ENCODE measurements at places on chromosomes 6 and 20.

- DNase-seq, result peak; percentile 88
Measured at GRCh38 chr20:8545212-8545611, 413.1 kb downstream of the PLCB1 start.

DNA sequence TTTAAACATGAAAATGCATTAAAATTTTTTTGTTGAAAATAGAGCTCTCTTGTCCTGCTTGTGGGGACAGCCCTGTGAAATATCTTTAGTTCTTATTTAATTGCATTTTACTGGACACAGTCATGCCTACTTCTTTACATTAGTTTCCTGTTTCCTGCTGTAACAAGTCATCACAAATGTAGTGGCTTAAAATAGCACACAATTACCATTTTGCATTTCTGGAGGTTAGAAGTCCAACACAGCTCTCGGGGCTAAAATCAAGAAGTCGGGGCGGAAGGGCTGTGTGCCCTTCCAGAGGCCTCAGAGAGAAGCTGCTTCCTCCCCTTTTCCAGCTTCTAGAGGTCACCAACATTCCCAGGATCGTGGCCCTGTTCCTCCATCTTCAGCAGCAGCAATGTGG is 29.4 kb downstream of the PNLDC1 start:
- DNase-seq, result no peak

GRCh38 chr20:34131491-34131890 is 19.4 kb upstream of the EIF2S2 start:
- DNase-seq, result no peak

DNA sequence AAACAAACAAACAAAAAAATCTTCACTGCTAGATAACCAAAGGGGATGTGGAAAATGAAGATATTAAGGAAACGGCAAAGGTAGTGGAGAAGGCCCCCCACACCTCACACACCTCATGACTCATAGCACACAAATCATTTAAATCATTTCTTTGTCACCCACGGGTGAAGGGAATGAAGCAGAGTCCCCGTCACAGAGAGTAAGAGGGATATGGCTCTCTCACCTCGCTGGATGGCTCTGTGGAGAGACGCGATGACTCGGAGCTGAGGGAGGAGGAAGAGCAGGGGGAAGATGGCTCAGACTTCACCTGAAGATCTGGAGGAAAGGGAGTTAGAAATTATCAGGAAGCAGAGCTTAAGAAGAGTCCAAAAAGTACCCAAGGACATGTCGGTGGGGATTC is 1.2 kb downstream of the ATF6B start:
- no peak for DNase-seq

DNA sequence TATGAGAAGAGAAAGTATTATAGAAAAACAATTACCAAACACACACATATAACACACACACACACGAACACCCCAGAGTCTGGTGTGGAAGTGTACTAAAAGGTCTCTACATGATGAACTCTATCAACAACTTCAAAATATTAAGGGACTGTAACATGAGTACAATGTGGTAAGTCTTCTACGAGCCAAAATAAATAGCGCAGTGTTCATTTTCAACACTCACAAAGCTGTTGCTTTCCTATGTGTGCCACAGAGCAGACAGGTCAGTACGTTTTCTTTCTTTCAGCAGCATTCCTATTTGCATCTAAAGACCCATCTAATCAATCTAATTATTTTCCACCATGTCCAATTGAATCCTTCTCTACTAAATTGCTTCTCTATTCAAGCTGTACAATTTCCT is 12.1 kb upstream of the CNKSR3 start:
- DNase-seq, result no peak

GRCh38 chr6:82131441-82131840 is 116.1 kb downstream of the IBTK start:
- no peak for DNase-seq

GRCh38 chr6:111871725-111872400 is 1.4 kb downstream of the FYN start:
- peak; percentile 31 for DNase-seq

GRCh38 chr6:24831771-24832716 is 33.3 kb upstream of the ARMH2 start:
- DNase-seq, result peak; percentile 74

DNA sequence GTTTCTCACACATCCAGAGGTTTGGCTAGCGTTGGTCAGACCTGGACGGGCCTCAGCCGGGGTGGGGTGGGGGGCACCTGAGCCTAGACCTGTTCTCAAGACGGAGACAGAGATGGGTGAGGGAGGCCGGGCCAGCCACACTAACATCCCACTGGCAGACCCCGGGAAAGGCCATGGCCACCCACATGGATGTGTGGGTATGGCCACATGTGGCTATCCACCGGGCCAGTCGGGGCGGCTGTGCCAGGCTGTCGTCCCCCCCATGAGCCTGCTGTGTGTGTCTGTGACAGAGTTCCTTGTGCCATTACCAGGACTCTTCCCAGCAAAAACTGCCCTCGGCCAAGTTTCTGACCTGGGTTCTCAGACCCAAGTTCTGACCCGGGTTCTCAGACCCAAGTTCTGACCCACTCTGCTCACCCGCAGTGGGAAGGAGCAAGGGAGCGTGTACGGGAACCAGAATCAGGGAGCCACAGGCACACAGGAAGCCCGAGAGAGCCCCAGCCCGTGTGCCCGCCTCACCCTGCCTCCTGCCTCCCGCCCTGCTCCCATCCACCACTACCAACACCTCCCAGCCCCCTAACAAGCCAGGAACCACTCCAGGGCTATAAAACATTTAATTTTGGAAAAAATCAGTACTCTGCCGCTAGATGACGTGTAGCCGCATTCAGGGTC is 255.5 kb downstream of the TAF4 start:
- no peak for DNase-seq

DNA sequence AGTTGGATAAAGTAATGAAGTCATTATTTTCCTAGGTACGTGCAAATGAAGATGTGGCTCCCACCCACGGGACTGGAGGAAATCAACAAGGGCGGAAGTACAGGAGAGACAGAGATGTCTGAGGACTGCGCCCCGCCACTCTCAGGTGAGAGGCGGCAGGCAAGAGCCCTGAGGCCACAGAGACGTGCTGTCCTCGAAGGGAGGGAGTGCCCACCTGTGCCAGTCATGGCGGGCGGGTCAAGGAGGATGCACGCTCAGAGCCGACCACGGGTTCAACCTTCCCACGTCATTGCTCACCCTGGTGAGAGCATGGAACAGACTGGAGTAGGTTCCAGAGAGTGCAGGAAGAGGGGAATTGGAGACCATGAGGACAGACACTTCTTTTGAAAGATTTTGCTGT is 12.7 kb downstream of the CST8 start:
- no peak for DNase-seq

DNA sequence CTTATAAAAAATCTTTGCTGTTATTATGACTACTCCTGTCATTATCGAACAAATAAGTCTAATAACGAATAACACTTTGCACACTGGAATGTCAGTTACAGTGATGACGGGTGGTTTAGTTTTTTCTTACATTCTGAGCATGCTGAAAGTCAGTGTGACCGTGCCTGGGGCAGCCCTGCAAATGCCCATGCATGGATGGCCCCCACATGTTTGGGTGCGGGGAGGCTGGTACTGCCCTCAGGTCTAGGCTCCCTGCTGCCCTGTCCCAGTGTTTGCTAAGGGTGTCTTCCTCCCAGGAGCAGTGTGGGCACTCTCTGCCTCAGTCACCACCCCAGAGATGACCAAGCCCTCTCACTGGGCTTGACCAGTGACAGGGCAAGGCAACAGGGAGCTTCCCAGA is 3.0 kb downstream of the CSTL1 start:
- no peak for DNase-seq

- DNase-seq, result no peak
Measured at GRCh38 chr20:46357030-46357514, 48.8 kb upstream of the CDH22 start.

GRCh38 chr20:47357296-47358038 is 968 bp upstream of the ZMYND8 start:
- peak; percentile 92 for DNase-seq

DNA sequence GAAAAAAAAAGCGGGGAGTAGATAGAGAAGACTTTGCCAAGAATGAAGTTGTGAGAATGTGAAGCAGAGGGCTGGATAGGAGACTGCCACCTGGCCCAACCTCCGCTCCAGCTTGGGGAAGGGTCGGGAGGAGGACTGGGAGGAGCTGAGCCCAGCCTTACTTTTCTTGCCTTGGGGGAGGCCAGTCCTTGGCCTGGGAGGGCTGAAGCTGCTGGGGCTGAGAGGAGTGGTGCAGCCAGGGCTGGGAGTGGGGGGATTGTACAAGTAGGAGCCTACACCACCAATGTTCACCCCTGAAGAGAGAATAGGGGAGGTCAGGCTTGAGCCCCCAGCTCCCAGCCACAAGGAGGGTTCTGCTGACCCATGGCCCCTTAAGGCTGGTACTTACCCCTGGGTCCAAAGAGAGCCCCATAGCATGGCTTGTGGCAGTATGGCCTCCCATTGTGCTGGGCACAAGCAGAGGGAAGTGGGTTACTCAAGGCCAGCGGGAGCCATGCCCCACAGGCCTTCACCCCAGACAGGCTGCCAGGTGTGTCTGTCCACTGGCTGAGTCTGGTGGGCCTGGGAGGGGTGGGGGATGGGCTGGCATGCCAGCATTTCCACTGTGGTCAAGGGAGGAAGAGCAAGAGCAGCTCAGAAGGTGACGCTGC is 1.1 kb downstream of the CRIP3 start:
- DNase-seq, result no peak

- DNase-seq, result no peak
Measured at GRCh38 chr6:70130865-70131264, 172.0 kb downstream of the COL9A1 start.

DNA sequence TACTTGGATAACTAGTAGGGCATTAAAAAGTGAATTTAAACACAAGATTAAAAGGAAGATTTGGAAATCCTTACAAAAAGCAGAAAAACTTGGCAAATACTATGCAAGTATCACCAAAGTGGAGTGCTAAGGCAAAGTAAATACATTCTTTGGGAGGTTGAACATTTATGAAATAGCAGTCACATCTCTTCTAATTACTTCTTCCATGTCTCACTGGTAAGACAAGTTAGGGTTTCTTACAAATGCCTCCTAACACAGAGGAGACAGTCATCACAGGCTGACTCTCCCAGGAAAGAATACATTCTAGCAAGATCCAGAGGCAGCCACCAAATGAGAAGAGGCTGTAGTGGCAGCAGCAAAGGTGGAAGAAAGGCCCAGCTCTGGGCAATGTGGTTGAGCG is 298.2 kb downstream of the BTBD9 start:
- no peak for DNase-seq

DNA sequence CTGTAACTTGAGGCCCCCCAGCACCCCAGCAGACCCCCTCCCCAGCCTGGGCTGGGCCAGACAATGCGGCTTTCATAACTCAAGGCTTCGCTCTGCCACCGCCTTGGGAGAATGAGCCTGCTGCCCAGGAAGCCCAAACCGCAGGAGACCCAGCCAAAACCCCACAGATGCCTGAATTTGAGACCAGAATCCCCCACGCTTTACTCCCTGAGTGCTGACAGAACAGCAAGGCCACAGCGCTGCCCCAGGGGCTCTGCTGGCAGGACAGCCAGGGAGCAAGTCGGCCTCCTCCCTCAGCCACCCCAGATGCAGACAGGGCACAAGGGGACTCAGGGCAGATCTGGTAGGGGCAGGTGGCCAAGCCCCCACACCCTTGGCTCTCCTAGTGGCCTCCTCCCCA is 2.2 kb downstream of the MDFI start:
- no peak for DNase-seq

GRCh38 chr20:23603321-23603720 is 2.4 kb downstream of the CST9 start:
- no peak for DNase-seq

DNA sequence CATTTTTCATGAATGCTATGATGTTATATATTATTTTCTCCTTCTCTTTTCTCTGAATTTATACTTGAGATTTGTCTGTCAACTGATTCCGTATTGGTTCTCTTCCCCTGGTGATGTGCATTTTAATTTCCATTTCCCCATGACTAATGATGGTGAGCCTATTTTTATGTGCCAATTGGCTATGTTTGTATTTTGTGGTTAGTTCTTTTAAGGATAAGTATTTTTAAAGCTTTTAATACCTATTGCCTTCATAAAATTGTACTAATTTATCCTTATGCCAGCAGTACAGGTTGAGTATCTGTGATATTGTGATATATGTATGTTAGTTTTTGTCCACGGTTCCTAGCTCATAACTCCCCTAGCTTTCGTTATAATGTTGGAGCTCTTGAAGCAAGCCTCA is 2.8 kb downstream of the POLH start:
- peak; percentile 28 for DNase-seq

DNA sequence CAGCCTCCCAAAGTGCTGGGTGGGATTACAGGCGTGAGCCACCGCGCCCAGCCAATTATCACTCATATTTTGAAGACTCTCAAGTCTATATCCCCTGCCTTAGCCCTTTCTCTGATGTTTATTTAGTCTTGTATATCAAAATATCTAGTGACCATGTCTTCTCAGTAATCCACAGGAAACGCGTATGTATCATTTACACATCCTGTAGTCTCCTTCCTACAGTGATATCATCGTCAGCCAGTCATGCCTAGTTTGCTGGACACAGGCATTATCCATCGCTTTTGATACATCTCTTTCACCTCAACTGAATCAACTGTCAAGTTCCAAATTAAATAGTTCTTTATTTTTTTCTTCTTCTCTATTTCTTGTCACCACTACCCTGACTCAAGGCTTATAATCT is 223.7 kb downstream of the NKAIN2 start:
- DNase-seq, result no peak

DNA sequence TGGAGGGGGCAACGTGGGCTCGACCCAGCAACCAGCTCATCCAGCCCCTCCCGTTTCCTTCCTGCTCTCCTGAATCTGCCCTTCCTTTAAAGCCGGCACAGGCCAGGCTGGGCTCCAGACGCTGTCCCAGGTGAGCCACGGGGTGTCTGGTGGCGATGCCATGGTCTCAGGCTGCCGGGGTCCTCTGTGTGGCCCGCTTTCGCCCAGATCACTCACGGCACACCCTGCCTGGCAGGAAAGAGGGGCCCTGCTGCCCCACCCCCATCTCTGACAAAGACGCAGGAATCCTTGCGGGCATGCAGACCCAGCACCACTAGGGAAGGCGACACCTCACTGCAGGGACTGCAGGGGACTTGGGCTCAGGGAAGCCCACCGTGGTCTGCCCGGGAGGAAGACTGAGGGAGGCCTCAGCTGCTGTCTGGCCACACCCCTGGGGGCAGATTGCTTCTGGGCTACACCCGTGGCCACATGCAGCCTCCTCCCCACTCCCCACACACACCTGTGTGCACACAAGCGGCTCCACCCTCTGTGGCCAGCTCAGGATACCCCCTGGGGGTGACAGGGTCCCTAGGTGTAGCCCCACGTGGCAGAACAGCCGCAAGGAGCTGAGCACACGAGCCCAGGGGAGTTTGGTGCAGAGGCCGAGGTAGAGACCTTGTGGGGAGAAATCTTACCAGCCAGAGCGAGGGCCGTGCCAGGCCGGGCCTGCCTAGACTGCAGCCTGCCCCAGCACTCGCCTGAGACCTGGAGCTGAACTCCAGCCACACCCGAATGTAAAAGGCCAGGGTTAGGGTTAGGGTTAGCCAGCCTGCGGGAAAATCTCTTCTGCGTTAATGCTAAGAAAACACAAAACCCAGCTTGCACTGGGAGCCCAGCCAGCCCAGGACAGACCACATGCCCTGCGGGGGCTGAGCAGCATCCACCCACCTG is 104.6 kb downstream of the DLL1 start:
- no peak for DNase-seq
